Activated CD4-positive, alpha-beta memory T cell treated with anti-CD3 and anti-CD28 coated beads, Interleukin-2, amount 10 ng/mL, durations not matched to agents 7 days and 5 days (primary cell): ENCODE measurements at places on chromosomes 1 and 21. TPM values are rescaled to one million over a fixed set of nuclear protein-coding genes. Genes with fewer than 3 reads are reported as not detected.

TSACC gene
- total RNA-seq = not detected

SLC25A34 gene
- 1.4 TPM for total RNA-seq

DNA sequence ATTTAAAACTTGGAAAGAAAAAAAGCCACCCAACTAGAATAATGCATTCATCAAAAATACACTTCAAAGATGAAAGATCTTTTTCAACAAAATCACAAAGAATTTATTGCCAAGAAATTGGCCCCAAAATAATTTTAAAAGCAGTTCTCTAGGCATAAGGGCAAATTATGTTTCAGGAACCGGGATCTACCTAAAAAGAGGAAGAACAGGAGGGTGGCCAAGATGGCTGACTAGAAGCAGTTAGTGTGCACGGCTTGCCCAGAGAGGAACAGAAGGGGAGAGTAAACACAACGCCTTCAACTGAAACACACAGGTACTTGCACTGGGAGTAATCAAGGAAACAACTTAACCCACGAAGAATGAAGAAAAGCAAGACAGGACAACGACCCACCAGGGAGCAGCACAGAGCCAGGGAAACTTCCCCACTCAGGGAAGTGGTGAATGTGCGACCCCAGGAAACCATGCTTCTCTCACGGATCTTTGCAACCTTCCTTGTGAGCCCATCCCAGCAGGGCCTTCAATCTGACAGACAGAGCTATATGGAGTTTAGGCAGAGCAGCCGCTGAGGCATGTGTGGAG lies 46.1 kb downstream of the ACKR1 start:
- no peaks in the 10 kb centered on the region for H3K36me3 ChIP-seq
- H3K4me3 ChIP-seq = no peak overlapping the region
- H3K27me3 ChIP-seq = peaks cover under 1% of the 10 kb centered on the region
- H3K27ac ChIP-seq = no peak overlapping the region

MAP1LC3C gene
- total RNA-seq = not detected

DNA sequence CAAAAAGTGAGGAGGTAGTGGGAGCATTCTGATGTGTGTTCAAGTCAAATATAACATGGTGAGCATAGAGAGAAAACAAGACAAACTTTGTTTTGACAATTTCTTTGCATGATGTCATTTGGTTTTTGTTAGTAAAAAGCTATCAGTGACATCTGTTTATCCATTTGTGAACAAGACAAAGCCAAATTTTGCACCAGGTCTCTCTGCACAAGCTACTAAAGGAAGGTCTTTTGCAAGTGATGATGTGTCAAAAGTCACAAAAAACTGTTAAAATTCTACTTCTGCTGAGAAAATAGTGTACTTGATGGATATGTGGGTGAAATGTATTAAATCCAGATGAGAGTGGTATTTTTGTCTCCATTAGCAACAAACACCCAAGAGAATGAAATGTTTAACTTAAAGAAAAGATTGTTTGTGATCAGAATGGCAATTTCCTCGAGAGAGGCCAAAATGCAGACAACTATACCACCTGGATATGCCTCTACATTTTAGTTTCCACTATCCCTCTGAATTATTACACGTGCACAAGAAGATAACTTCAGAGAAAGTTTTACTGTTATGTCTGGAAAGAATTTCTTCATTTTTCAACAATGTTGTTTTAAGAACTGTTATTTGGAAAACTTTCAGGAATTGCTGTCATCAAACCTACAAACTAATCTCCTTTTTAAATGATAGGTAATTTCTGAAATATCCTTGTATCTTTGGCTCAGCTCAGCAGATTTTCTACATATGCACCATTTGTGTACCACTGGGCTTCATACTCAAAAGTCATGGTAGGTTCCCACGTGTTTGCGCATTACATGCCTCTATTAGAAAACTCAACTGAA lies 807.4 kb upstream of the ADGRL2 start:
- H3K4me1 ChIP-seq = no peaks in the 10 kb centered on the region
- H3K27ac ChIP-seq = no peak overlapping the region
- no peak for DNase-seq
- H3K36me3 ChIP-seq = no peaks in the 10 kb centered on the region

DNA sequence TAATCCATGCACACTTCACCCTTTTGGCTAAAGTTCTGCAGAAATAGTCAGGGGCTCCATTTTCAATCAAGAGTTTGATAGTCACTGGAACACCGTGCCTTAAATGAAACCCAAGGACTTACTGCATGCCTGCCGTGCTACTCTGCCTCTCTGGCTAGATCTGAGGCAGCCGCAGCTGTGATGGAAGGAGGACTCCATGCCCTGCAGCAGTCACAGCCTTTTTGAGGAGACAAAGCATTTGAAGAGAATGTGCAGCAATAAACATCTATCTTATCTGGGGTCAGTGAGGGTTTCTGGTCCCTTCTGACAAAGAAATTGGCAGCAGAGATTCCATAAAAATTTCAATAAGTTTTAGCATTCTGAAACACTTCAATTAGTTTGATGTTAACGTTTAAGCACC lies 78.0 kb downstream of the BCAR3 start:
- DNase-seq = no peak
- peaks cover 4% of the 10 kb centered on the region for H3K36me3 ChIP-seq
- H3K27me3 ChIP-seq = peaks cover 32% of the 10 kb centered on the region
- H3K27ac ChIP-seq = no peak overlapping the region

- peaks cover 16% of the 10 kb centered on the region for H3K36me3 ChIP-seq
- peaks cover 15% of the 10 kb centered on the region for H3K4me1 ChIP-seq
Measured at GRCh38 chr1:161260376-161261260, 2.1 kb downstream of the PCP4L1 start.

DNA sequence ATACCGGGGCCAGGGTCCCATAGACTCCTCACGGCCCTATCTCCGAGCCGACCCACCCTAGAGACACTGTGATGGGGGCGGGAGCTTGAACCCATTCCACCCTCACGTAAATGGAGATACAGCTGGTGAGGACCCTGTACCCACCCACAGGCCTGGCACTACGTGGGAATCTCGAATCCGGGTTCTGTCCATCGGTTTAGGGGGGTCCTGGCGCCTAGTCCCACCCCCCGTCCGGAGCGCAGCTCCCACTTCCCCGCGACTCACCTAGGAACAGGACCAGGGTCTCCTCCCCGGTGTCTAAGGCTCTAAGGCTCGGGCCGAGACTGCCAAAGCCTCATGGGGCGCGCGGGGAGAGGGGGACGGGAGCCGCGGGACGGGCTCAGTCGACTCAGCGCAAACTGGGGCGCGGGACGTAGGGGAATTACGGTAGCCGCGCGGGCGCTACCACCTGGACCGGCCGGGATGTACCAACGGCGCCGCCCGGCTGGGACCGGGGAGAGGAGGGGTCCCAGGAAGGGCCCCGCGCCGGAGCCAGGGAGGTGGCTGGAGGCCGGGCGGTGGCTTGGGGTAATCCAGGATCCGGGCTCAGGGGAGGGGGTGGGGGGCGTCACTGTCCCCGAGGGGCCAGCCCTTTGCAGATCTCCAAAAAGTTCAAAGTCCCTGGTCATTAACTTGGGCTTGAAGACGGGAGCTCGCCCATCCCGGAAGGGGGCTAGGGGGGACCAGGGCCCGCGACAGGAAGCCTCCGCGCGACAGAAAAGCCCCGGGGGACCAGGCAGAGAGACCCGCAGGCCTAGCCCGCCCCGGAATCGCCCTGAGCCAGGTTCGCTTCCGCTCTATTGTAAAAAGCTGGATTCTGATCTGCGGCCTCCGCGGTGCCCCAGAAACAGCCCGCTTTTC lies 1.0 kb downstream of the PLEKHG5 start:
- peaks cover 12% of the 10 kb centered on the region for H3K27me3 ChIP-seq
- H3K27ac ChIP-seq = peak overlapping the region; percentile 72
- DNase-seq = peak; percentile 72
